ENCODE measurements at places on chromosomes 6 and 20.
A peak's percentile ranks its signal among the peaks of the same experiment; 100 is the strongest.

DNA sequence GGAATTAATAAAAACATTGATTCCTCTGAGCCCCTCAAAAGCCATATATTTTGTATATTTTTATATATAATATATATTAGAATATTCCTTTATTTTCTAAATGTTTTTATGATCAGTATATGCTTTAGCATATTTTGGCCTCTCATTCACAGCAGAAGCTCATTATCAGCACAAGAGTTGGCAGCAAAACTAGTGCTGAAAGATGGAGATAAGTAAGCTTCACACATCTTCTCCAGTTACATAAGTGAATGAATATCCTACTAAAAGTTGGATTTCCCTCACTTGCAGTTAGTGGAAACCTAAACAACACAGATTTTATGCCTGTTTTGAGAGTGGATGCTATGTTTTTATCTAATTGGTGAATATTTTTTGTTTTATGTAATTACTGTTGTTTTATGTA is 1303.8 kb upstream of the ADGRB3 start:
- no peak for DNase-seq

DNA sequence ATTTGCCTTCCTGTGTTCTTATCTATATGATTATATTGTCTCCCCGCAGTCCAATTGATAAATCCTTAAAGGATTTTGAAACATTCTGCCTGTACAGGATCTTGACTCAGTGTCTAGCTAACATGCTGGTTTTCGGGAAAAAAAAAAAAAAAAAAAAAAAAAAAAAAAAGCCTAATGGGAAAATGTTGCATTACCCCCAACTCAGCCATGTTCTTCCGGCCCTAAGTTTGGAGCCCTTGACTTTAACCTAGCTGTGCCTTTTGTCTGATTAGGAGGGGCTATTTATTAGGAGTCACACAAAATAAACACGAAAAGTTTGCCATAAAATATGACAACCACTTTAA is 244.4 kb upstream of the TCF21 start:
- no peak for DNase-seq

DNA sequence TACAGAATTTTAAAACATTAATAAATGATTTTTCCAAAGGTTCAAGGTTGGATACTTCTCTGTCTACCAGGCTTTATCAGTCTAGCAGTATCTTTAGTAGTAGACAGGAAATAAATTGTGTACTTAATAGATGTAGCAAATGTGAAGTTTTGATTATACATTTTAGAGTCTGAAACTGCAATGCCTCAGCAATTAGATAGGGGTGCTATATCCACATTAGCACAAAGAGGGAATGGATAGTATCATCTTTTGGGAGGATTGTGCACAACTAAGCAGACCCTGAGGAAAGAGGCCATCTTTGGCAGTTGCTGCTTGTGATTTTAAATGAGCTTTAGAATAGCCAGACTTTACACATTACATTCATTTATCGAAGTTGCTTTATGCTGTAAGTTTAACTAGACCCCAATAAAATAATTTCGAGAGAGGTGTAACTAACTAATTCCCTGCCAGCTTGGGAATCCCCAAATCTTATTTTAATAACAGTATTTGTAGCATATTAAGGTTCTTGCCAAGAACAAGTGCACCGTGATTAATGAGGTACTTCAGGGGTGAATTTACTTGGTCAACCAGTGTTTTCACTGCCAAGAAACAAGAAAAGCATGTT is 2.8 kb downstream of the KCNQ5 start:
- DNase-seq, result no peak

DNA sequence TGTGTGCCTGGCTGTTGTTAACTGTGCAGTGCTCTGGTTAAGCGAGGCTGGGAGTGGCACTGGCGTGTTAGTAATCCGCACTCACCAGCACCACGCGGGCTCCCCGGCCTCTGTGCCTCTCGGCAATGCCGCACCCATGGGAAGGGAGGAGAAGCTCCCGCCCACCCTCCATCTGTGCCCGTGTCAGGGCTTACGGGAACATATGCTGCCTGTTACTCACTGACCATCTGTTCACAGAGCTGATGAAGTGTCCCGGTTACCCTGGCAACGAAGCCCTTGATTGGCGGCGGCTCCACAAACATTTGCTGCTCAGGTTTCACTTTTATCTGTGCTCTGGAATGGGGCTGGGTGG is 114.7 kb downstream of the PSMB1 start:
- peak; percentile 99 for DNase-seq

GRCh38 chr6:142648036-142648451 is 296.9 kb downstream of the HIVEP2 start:
- DNase-seq, result no peak

DNA sequence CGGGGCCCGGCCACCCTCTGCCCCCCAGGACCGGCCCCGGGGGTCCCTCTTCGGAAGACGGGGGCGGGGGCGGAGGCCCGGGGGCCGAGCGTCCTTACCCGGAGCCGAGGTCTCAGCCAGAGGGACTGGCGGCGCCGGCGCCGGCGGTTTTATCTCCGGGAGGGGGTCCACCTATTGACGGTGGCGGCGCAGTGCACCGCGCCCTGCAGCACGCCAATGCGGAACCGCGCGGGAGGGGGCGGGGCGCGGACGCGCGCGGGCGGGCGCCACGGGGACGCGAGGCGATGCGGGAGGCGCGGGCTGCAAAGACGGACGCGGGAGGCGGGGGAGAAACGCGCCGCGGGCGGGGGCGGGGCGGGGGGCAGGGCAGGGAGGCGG is at the start of gene EEF1A2:
EEF1A2 (minus strand) TSS at position 124 of the 378 bp plus-strand sequence. CDS start 1,320 bp downstream, outside the sequence.
- DNase-seq, result no peak

Measured in NCI-H774 (cell line).